ENCODE measurements at places on chromosomes 7 and 10.

- peak; percentile 14 for DNase-seq
Observed at GRCh38 chr10:77960829-77961329, 34.3 kb upstream of the DLG5 start.

- DNase-seq: no peak
Observed at GRCh38 chr10:73584737-73585136, 6.4 kb downstream of the USP54 start.

DNA sequence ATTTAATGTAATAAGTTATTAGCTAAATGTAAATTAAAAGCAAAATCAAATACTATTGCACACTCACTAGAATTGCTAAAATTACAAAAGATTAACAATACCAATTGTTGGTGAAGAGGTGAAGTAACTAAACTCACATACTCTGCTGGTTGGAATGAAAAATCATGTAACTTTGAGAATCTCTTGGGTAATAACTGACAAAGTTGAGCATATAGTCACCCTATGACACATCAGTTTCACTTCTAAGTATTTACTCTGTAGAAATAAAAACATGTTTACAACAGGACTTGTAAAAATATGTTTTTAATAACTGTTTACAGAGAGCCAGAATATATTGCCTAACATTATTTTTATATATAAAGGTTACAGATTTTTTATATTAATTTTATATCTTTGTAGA lies 33.6 kb downstream of the CNTNAP2 start:
- DNase-seq: no peak

DNA sequence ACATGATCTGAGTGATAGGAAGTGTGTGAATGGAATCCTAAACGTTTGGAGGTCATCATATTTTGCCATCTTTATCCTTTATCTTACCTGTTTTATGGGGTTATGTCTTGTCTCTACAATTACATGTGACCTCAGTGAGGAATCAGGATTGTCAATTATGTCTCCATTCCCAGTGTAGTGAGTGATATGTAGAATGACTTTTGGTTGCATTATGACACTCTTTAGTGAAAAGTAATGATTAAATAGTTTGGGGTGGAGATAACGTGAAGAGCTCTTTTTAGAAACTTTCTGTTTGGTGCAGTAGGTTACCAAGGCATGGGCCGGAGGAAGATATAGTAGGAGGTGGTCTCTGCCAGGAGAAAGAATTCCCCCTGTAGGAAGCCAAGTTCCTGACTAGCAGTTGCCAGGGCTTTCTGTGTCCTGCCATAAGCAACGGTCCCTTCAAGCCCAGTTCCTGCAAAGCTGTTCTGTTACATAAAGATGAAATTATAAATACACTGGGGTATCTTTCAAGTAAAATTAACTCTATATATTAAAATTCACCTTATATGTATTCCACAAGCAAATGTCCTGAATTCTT lies 228.2 kb downstream of the NSUN6 start:
- no peak for DNase-seq

DNA sequence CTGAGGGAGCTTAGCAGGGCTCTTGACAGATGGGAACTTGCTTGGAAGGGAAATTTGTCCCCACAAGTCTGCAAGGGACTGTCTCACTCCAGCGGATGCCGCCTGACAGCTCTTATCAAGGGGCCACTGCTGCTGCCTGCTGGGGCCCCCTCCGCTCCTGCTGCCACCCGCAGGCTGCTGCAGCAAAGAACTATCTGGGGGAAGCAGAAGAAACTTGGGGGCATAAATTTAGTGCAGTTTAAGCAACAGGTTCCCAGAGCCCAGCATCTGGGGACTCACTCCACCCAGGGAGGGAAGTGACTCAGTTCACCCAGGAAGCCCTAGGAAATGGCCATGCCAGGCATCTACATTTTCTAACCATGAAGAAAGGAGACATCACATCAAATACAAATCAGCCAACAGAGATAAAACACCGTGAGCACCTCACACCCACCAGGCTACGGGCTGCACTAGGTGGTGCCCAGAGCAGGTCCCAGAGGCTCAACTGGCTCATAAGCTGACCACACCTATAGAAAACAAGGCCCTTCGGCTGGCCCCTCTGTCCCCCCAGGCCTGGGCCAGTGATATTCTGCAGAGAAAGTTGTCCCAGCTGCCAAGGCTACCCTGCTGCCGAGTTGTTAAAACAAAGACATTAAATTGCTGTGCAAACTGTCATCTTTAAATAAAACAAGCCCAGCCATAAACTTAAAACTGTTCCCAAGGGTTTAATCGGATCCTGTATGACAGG lies 3.7 kb downstream of the RGS10 start:
- DNase-seq: peak; percentile 81

- no peak for DNase-seq
Observed at GRCh38 chr7:71264005-71264404, 132.1 kb downstream of the GALNT17 start.
